Epithelial cell of prostate (primary cell): ENCODE measurements at places on chromosomes 13 and 19.
A peak's percentile ranks its signal among the peaks of the same experiment; 100 is the strongest.

DNA sequence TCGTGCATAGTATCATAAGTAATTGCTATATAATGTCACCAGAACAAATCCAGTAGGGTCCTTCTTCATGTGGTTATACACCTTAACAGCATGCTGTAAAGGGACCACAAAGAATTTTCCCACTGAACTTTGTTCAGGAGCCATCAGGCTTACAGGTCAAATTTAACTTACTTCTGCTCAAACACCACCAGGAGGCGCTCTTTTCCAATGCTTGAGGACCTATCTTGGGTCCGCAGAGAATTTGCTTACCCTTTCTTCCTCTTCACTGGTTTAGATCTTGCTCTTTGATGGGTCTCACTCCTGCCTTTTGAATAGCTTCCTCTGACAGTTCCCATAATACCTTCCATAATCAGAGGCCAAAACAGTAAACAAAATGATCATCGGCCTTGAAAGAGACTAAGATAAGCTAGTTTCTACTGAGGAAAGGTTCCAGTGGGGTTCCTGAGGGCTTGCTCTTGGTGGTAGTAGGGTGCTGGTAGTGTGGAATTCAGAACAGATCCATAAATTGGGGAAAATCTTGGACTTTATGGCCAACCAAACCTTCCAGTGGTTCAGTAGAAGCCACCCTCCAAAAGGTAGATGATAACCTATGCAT lies 37.4 kb downstream of the SCGB2B2 start:
- peak; percentile 8 for DNase-seq

DNA sequence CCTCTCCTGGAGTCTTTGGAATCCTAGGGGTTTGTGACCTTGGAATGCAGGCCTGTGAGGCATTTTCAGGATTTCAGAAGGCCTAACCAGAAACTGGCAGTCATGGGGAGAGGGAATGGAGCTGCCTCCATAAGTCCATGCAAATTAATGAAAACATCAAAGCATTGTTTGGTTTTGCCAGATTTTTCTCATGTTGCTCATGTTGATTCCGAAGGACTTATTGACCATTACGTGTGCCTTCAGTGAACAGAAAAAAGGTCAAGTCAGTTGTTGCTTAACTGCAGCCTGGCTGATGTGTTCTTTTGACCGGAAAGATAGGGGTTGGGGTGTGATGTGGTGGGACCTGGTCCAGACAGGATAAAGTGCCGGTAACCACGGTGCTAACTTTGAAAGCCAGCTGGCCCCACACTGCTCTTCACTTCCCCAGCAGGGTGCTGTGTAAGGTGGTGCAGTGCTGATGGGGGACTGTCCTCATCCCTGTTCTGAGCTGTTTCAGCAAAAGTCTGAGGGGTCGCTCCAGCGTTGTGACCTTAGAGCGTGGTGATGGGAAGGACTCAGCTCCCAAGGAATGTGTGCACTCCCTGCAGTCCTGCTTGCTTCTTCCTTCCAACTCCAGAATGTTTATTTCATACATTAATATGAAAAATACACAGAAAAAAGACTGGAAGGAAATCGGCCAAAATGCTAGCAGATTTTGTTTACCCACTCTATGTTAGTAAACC lies 3.5 kb downstream of the RNF113B start:
- peak; percentile 5 for DNase-seq

- DNase-seq = no peak
These were observed 1.1 kb downstream of the NLRP13 start for GRCh38 chr19:55930996-55931515.

- DNase-seq = peak; percentile 31
These were observed 2.1 kb upstream of the CCL25 start for GRCh38 chr19:8050274-8051096.

DNA sequence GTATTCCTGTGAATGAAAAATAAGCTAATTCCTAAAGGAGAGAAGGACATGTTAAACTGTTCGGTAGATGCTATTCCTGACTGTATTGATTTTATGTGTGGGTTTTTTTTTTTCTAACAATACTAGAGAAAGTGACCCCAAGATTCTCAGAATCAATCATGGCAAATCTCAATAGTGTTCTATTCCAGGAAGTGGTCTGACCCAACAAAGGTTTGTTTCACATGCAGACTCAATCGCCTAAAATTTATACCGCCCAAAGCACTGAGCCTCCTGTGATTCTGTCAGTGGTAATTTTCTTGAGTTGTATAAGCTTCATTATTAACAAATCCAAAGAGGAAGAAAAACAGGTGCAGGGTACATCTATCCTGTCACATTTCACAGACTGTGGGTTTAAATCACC lies 293.7 kb downstream of the SUCLA2 start:
- no peak for DNase-seq

GRCh38 chr19:15155296-15155695 lies 45.5 kb downstream of the NOTCH3 start:
- DNase-seq = no peak

DNA sequence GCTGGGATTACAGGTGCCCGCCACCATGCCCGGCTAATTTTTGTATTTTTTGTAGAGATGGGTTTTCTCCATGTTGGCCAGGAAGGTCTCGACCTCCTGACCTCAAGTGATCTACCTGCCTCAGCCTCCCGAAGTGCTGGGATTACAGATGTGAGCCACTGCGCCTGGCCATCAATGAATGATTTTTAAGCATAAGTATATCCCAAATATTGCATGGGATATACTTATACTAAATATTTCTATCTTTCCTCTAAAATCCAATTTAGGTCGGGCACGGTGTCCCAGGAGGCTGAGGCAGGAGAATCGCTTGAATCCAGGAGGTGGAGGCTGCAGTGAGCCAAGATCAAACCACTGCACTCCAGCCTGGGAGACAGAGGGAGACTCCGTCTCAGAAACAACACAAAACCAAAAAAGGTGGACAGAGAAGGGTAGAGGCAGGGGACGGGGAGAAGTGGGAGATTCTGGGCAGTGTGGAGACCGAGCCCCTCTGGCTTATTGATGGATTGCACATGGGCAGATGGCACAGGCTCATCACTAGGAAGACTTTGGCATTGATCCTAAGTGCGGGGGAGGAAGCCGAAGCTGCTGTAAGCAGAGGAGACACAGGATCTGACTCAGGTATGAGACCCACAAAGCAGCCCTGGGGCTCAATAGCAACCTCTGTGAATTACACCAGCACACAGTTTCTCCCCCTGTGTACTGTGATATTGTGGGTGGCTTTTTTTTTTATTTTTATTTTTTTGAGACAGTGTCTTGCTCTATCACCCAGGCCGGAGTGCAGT lies 13.5 kb downstream of the ARRDC5 start:
- peak; percentile 70 for DNase-seq

GRCh38 chr13:52738719-52739467 lies 727 bp downstream of the CNMD start:
- no peak for DNase-seq

DNA sequence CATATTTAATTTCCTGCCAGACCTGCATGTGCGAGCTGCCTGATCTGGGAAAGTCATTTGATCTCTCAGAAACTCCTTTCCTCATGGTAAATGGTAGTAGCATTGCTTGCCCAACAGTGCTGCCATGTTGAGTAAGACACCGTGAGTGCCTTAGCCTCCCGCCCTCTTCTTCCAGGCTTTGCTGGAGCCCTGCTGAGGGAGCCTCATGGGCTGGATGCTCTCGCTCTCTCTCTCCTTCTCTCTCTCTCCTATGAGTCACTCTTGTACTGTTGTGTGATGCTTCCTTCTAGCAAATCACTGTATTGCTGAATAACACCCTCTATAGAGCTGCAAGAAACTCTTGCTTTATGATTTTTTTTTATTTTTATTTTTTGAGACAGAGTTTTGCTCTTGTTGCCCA lies 365.5 kb downstream of the UQCRFS1 start:
- no peak for DNase-seq

GRCh38 chr19:51637362-51637978 lies 7.3 kb upstream of the SIGLEC5 start:
- DNase-seq = no peak

DNA sequence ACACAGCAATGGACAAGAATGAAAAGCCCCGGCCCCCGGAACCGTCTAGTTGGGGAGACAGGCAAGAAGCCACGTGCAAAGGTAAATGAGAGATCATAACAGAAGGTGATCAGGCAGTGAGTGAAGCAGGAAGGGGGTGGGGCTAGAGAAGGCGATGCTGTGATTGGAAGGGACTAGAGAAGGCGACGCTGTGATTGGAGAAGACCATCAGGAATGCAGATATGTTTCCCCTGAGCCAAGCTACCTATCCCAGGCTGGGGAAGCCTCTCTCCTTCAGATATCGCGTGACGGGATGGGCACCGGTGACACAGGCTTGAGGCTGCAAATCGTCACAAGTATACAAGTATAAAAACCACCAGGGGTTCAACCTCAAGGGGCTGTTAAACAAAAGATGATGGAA lies 21.8 kb downstream of the DCAF15 start:
- DNase-seq = peak; percentile 31

- no peak for DNase-seq
These were observed 1.3 kb downstream of the UBE2S start for GRCh38 chr19:55406091-55406825.

DNA sequence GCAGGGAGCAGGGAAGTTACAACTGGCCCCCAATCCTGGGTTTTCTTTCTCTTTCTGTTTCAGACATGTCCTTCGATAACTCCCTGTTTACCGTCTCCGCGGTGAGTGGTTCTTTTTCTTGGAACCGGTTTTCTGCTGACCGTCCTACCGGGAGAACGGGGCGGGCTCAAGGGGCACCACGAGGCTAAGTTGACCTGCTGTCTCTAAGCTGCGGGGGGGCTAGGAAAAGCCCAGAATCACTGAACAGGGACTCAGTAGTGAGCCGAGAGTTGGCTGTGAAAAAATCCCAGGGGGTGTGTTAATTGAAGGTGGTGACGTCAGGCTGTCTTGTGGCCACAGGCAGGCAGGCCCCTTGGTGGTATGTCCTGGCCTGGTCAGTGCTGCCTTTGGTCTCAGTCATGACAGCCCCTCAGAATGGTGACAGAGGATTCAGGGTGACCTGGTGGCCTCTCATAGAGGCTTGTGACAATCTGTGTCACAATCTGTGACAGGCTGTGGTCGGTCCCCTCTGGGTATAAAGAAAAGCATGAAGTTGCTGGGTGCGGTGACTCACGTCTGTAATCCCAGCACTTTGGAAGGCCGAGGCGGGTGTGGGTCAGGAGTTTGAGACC lies 8.1 kb upstream of the CARM1 start:
- no peak for DNase-seq

DNA sequence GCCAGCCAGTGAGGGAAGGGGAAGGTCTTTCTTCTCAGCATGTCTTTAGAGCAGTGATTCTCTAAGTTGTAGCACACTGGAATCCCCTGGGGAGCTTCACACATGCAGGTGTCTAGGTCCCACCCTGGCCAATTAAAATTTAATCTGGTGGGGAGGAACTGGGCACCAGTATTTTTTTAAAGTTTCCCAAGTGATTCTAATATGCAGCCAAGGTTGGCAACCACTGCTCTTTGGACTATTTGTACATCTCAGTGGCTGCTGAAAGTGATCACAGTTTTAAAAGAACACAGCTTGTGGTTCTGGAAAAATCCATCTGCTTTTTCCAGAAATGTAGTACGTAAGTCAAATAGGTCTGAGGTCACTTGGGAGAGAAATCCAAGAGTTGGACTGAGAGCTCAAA lies 10.7 kb upstream of the KATNAL1 start:
- no peak for DNase-seq

GRCh38 chr19:29537181-29537580 lies 11.4 kb downstream of the VSTM2B start:
- no peak for DNase-seq

- no peak for DNase-seq
These were observed 122.1 kb upstream of the SPATA13 start for GRCh38 chr13:24038405-24038804.

- no peak for DNase-seq
These were observed 99.9 kb downstream of the GNG7 start for GRCh38 chr19:2602391-2603181.

- DNase-seq = no peak
These were observed 3.8 kb upstream of the WDR18 start for GRCh38 chr19:980133-980998.

- no peak for DNase-seq
These were observed 340.8 kb downstream of the KLF5 start for GRCh38 chr13:73399347-73400216.

GRCh38 chr13:112118451-112119064 lies 51.6 kb downstream of the SOX1 start:
- no peak for DNase-seq

- DNase-seq = no peak
These were observed 4.0 kb upstream of the MCF2L start for GRCh38 chr13:112964971-112965492.

GRCh38 chr13:53743906-53744305 lies 715.3 kb downstream of the OLFM4 start:
- DNase-seq = no peak

DNA sequence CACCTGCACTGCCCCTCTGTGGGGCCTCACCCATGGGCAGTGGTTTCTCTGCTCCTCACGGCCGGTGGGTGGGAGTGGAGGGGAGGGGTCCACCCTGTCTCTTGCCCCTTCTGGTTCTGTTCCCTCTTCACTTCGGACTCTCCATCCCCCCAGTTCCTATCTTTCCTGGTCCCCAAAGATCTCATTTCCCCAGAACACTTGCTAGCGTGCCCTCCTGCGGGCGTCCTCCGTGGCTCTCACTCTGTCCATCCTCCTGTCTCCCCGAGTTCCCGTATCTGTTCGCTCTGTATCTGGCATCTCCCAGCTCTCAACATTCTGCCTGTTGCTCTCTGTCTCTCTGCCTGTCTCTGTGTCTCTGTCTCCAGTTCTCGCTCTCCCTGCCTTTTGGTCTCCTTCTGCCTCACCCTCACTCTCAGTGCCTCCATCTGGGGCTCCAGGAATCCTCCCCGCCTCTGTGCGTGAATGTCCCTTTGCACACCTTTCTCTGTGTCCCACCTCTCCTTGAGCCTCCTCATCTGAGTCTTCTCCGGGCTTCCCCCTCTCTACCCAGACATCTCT lies 363 bp downstream of the SPIB start:
- DNase-seq = no peak

DNA sequence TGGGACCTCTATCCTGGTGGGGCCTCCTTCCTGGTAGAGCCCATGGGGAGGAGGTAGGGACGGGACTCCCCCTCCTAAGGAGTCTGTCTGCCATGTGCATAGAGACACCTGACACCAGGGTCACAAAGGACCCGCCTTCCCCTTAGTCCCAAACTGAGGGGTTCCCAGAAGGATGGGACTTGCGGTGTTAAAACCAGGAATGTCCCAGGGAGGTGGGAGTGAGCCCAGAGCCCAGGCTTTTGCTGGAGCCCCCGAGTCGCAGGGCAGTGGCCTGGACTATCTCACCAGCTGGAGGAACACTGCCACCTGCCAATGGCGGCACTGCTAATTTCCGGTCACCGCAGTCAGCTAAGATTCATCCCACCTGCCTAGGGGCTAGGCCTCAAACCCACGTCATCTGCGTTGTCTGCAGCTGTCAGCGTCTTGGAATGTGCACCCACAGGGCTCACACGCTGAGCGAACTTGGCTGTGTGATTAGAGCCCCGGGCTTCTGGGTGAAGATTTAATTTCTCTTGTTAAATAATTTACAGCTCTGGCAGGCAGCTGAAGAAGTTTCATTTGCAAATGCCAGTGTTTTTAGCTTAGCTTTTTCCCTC lies 31.9 kb upstream of the ATP11A start:
- peak; percentile 48 for DNase-seq

GRCh38 chr13:113095146-113096051 lies 10.2 kb upstream of the F7 start:
- DNase-seq = no peak

GRCh38 chr13:37211487-37211886 lies 106.0 kb upstream of the CSNK1A1L start:
- no peak for DNase-seq

- DNase-seq = no peak
These were observed 320.6 kb downstream of the ITGBL1 start for GRCh38 chr13:101773062-101773461.

- no peak for DNase-seq
These were observed 431 bp downstream of the FUT3 start for GRCh38 chr19:5850743-5851293.

- no peak for DNase-seq
These were observed 220.3 kb downstream of the POU4F1 start for GRCh38 chr13:78383071-78383484.
